ENCODE measurements at places on chromosomes 5 and 9.

DNA sequence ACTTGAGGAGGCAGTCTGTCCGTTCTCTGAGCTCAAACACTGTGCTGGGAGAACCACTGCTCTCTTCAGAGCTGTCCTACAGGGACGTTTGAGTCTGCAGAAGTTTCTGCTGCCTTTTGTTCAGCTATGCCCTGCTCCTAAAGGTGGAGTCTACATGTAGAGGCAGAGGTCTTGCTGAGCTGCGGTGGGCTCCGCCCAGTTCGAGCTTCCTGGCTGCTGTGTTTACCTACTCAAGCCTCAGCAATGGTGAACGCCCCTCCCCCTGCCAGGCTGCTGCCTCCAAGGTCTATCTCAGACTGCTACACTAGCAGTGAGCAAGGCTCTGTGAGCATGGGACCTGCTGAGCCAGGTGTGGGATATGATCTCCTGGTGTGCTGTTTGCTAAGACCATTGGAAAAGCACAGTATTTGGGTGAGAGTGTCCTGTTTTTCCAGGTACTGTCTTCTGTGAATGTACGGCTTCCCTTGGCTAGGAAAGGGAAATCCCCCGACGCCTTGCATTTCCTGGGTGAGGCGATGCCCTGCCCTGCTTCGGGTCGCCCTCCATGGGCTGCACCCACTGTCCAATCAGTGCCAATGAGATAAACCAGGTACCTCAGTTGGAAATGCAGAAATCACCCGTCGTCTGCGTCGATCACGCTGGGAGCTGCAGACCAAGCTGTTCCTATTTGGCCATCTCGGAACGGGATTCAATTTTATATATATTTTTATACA is 58.5 kb downstream of the CNTRL start:
- DNase-seq, result no peak

DNA sequence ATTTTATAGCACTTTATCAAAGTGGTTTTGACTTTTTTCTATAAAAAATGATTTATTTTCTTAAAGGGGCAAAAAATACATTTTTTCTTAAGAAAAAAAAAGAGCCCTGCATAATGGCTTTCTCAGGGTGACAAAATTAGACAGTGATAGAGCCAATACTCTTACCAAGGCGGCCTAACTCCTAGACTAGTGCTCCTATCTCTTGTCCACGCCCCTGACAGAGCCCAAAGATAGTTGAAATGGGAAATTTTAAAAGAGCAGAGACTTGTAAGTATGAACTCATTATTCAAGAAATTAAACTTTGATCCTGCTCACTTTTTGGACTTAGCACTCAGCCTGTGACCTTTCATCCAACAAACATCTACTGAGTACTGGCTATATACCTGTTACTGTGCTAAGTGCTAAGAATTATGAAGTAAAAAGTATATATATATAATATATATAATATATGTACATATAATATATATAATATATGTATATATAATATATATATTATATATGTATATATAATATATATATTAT is 1.2 kb downstream of the INVS start:
- no peak for DNase-seq

- no peak for DNase-seq
These were observed 319.6 kb upstream of the CLINT1 start for GRCh38 chr5:158178535-158178934.

GRCh38 chr5:4639946-4640345 is 500.2 kb upstream of the ADAMTS16 start:
- no peak for DNase-seq

DNA sequence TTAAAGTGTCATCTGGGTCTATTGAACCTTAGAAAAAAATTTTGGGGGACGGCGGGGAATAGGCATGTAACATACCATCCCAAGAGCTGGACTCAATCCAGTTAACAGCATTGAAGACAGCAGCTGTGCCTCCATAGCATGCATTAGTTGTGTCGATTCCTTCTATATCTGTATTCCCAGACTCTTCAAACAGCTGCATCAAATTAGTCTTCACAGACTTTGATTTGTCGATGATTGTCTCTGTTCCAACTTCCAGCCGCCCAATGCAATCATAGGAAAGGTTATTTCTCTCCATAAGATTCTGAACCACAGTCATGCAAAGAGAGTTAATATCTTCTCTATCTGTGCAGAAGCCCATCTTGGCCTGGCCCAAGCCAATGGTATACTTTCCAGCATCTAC is 14.8 kb downstream of the HMGCS1 start:
- no peak for DNase-seq

DNA sequence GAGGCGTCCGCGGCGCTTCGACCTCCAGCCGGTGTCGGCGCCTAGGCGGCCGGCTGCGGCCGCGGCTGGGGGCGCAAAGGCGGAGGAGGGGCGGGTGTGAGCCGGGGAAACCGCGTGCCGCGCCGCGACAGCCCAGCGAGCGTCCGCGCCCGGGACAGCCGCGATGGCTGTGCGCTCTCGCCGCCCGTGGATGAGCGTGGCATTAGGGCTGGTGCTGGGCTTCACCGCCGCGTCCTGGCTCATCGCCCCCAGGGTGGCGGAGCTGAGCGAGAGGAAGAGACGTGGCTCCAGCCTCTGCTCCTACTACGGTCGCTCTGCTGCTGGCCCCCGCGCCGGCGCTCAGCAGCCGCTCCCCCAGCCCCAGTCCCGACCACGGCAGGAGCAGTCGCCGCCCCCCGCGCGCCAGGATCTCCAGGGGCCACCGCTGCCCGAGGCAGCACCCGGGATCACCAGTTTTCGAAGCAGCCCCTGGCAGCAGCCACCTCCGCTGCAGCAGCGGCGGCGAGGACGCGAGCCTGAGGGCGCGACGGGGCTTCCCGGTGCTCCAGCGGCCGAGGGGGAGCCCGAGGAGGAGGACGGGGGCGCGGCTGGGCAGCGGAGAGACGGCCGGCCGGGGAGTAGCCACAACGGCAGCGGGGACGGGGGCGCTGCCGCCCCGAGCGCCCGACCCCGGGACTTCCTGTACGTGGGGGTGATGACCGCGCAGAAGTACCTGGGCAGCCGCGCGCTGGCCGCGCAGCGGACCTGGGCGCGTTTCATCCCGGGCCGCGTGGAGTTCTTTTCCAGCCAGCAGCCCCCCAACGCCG is 605 bp downstream of the CHSY3 start:
- DNase-seq, result peak; percentile 13

DNA sequence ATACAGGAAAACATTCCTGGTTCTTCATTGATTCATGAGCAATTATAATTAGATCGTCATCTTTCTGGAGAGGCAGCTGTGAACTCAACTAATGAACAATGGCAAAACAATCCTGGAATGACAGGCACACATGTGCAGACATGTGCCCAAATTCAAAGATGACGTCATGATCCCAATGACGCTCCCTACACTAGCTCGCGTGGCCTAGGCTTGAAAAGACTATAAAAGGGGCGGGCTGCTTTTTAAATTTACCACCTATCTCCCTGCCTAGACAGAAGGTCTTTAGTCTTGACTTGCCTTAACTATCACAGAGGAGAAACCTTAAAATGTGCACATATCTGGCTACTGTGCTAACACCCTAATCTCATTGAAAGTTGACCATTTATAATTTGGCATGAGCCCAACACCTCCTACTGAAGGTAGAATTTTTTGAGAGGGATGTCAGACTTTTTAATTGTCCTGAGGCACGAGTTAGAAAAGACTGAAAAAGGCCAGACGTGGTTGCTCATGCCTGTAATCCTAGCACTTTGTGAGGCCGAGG is 88.2 kb downstream of the PRRT1B start:
- no peak for DNase-seq

DNA sequence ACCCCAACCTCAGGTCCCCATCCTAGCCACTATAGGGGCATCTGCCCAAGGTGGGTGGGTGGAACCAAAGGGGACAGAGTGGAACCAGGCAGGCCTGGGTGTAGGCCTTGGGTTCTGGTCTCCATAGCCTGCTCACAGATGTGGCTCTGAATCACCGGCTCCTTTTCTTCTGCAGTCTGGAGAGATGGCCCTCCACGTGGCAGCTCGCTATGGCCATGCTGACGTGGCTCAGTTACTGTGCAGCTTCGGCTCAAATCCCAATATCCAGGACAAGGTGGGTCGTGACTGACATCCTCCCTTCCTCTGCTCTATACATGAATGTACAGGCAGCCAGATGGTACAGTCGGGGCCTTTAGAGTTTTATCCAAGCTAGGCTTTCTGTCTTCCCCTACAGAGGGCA is 77.3 kb upstream of the CTSL start:
- DNase-seq, result no peak

GRCh38 chr5:102196481-102196880 is 99.6 kb downstream of the SLCO4C1 start:
- no peak for DNase-seq

GRCh38 chr5:41057231-41057630 is 13.9 kb downstream of the MROH2B start:
- DNase-seq, result no peak

DNA sequence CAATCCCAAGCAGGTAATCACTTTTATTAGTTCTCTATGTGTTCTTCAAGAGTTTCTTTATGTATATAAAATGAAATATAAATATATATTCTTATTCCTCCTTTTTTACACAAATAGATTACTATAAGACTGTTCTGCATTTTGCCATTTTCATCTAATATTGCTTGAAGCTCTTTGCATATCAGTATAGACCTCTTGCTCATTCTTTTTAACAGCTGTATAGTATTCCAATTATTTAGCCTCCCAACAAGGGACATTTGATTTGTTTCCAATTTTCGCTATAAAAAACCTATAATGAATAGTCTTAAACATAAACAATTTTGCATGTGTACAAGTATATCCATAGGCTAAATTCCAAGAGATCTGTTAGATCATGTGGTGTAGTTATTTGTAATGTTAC is 25.2 kb downstream of the CETN3 start:
- DNase-seq, result no peak

GRCh38 chr9:116316246-116316645 is 162.7 kb downstream of the PAPPA start:
- DNase-seq, result no peak

DNA sequence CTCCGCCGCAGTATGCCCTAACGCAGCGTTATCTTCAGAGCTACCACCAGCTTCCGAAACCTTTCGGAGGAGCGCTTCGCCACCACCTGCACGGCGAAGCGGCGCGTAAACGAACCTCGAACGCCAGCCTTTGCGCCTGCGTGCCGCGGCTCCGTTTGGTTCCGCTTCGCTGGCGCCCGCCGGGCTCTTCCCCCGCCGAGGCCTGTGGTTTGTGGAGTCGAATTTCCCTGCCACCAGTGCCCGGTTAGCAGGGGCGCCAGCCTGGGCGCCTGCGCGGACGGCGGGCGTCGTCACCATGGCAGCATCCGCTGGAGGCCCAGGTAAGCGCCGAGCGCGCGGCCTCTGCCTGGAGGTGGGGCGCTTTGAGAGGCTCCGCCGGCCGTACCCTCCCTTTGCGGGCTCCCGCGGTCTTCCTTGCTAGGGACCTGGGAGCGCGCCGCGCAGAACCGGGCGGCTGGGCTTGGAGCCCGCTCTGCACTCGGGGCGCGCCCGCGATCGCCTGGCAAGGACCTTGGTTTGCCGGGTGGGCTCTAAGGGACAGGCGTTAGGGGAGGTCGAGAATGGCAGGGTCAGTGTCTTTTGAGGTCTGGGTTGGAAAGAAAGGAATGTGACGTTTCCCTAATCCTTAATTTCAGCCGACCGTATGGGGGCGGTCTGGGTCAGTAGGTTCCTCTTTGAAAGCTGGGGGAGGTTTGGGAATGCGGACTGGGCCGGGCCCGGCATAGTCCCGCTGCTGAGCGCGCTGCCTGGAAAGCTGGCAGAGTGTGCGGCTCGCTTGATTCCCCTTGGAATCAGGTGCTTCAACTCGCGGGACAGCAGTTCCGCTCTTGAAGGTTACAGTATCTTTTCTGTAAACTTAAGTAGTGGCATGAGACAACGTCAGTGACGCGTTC is at the start of gene FAM151B:
Gene FAM151B (plus strand): TSS at position 272 of the 893 bp plus-strand sequence. CDS start 24 bp downstream, at position 296.
- DNase-seq, result peak; percentile 84

- no peak for DNase-seq
These were observed 52.2 kb downstream of the ABHD17B start for GRCh38 chr9:71858812-71859211.

GRCh38 chr9:15524845-15525455 is 14.2 kb upstream of the PSIP1 start:
- no peak for DNase-seq

DNA sequence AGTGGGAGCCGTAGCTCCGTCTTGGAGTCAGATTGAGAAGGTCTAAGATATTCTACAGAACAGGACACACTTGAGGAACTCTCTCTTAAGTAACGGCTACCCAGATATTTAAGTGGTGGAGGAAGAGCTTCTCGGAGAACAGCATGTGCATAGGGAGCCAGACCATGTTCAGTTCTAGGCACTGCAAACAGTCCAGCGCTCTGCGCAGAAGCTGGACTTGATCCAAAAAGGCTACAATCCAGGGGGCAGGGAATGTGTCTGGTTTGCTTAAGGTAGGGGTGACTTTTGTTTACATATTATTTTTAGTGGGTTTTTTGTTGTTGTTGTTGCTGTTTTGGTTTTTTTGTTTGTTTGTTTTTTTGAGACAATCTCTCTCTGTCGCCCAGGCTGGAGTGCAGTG is 16.8 kb upstream of the CCL28 start:
- no peak for DNase-seq

DNA sequence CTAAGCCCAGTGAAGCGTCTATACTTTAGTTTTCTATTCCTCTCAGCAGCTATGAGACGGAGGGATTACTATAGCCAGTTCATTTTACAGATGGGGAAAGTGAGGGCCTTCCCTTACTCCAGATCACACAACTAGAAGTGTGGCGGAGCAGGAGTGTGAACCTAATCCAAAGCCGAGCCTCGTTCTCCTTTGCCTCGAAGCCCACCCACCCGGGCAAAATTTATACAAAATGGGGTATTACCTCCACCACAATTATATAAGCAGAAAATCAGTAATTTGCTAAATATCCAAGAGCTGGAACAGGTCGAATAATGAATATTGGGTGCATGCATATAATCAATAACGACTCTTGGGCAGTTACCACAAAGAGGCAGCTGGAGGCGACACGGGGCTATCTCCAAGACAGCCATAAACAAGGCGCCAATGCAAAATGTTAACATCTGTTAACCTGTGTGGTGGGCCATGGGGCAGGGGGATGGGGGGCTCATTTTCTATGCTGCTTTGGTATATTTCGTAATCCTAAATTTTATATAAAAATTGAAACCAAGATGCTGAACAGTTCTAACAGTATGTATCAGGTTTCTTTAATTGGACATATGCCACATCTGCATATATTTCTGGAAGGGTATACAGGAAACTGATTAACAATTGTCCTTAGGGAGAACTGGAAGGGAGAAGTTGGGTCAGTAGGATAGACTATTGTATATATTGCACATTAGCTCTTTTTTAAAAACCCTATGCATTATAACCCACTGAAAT is 1.2 kb upstream of the RNF44 start:
- no peak for DNase-seq

- no peak for DNase-seq
These were observed 43.0 kb upstream of the SHB start for GRCh38 chr9:38112049-38112448.
